ENCODE measurements at places on chromosomes 11 and 22.

GRCh38 chr11:80196932-80197554, 756.2 kb upstream of the TENM4 start:
- no peak for DNase-seq

GRCh38 chr22:41957941-41958556, 6.1 kb downstream of the SMIM45 start:
- DNase-seq: no peak

DNA sequence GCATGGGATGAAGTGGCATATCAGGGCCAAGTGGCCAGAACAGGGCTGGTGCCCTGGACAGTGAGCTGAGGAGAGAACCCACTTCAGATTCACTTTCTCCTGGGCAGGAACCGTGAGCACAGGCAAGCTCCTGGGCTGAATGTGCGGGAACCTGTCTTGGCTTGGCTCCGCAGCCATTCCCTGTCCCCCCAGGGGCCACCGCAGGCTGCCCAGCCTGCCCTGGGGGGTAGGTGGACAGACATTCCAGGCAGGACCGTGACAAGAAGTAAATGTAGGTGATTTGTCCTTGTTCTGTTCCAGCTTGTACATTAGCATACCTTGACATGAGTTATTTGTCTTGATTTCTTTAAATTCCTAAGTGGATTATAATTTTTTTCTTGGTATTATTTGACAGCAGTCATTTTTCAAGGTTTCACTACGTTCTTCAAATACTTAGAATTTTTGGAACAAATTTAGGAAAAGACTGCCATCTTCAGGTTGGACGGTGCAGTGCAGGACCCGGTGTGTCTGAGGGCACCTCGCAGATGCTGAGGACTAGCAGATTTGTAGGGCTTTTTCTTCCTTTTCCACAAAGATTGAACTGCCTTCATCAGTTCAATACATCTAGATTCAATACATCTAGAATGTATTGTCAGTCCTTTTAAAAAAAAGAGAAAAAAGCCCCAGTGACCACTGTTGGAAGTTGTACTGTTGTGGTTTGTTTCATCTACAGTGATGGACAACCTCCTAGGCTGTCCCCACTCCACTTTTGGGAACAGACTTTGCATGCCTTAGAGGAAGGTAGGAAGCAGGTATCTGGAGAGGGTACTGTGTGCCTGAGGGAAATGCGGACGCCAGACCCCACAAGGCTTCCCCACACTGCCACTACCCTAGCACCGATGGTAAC, 115.1 kb upstream of the RASSF10 start:
- DNase-seq: peak; percentile 57

- DNase-seq: no peak
Measured at GRCh38 chr11:67253872-67254624, 12.2 kb upstream of the GRK2 start.

DNA sequence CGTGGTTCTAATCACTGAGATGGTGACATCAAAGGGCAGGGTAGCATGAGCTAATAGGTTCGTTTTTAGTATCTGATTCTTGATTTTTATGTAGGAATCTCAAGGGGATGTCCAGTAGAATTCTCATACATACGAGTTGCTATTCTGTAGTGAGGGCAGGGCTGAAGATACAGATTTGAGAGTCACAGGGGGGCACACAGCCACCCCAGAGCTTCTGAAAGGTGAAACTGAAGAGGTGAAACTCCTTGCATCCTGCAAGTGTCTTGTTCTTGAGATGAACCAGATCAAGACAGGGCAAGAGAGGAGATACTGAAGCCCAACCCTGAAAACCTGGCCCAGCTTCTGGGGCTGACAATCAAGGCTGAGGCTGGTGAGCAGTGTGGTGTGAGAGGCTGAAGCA, 35.6 kb upstream of the TMEM123 start:
- DNase-seq: no peak

- no peak for DNase-seq
Measured at GRCh38 chr22:43957871-43958270, 2.6 kb downstream of the SAMM50 start.

- DNase-seq: no peak
Measured at GRCh38 chr11:96001037-96001436, 77.1 kb upstream of the MTMR2 start.

- no peak for DNase-seq
Measured at GRCh38 chr22:40202225-40202944, 24.7 kb downstream of the TNRC6B start.

- no peak for DNase-seq
Measured at GRCh38 chr11:12472401-12473005, 95.1 kb downstream of the PARVA start.

DNA sequence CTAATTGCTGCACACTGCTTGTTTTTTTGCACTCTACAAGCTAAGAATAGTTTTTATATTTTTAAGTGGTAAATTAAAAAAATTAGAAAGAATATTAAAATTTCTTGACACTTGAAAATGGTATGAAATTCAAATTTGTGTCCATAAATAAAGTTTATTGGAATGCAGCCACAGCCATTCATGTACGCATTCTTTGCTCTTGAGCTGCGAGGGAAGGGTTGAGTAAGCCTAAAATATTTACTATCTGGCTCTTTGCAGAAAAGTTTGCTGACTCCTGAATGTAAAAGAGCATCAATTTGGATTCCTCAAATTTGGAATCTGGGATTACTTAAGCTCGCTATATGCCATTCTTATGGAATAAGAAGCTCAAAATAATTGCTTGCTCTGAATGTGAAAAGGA, 3.4 kb upstream of the ADAMTS8 start:
- no peak for DNase-seq

DNA sequence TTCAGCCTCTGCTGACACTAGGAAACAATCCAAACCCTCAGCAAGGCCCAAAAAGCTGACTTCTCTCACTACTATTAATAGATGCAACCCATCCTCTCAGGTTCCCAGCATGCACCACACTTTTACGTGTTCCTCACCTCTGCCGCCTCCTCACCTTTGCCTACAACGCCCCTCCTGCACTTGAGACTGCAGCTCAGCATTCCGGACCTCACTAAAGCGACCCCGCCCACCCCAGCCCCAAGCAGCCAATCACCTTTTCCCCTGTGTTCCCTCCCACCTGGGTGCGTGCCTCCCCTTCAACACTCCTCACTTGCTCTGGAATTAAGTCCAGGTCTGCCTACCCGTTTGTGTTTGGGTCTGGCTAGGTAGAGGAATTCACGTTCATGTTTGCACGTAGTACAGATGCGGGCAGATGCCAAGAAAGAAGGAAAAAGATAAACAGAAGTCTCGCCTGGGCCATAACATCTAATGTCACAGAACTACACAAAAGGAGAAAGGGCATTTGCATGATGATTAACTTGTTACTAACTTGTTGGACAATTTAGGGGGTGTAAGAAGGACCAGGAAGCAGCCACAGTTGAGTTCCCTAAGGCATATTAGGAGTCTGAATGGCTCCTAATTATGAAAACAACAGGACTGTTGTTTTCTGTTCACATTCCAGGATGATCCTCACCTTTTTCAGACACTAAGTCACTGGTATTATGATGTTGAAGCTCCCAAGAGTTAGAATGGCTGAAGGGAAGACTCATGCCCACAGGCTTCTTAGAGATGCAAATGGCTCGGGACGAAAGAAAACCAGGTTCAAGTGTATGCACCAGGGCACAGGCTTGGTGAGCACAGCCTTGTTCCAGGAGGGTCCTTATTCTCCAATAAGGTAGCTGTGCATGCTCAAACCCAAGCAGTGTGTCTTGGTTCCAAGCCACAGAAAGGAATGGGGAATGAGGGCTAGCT, 102.2 kb downstream of the MICAL3 start:
- no peak for DNase-seq

DNA sequence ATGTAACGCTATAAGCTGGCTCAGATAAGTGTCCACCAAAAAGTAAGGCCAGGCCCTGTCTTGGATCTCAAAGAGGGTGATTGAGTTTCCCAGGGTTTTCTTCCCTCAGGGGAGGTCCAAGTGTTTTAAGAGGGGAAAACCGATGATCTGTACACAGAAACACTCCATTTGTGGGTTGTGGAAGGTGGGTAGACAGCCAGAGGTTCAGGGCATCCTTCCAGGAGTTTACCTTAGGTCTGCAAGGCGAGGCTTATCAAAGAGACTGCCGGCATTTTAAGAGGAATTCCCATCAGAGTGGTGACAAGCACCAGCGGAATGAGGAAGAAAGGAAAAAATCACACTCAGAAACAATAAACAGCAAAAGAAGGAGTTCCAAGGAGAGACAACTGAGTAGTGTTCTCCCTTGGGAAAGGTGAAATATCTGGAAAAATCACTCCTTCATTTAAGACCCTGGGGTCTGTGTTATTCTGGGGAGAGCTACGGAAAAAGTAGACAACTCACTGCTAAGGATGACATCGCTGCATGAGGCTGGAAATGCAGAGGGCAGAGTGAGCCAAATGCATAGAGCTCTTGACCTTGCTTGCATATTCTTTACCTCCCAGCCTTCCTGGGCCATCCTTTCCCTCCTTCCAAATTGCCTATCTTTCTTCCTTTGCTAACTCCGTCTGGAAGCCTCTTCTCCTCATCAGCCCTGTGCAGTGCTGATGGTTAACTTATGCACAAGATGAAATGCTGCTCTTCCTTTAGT, 22.1 kb upstream of the MMP7 start:
- no peak for DNase-seq

GRCh38 chr22:29187831-29188230, 17.9 kb upstream of the EMID1 start:
- DNase-seq: no peak

DNA sequence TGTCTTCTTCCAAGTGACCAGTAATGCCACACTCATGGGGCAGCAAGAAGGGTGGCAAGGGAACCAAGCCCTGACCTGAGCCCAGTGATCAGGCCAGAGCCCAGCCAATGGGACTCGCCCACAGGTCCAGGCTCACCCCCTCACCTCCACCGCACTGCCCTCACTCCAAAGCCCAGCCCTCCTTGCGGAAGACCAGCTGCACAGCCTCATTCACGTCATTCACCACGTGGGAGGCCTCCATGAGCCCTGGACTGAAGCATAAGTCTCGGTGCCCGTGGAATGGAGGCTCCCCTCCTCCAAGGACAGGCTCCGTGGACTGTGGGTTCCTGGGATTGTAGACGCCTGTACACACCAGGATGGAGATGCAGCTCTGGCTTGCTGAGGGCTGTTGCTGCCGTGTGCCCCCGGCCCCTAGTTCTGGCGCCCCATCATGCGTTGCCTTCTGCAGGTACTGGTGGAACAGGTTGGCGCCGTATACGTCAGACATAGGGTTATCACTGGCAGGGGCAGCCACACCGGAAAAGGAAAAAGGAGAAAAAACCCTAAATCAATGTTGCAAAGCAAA, 16.8 kb upstream of the TMEM121B start:
- no peak for DNase-seq

- no peak for DNase-seq
Measured at GRCh38 chr22:20562607-20563465, 55.4 kb downstream of the MED15 start.

DNA sequence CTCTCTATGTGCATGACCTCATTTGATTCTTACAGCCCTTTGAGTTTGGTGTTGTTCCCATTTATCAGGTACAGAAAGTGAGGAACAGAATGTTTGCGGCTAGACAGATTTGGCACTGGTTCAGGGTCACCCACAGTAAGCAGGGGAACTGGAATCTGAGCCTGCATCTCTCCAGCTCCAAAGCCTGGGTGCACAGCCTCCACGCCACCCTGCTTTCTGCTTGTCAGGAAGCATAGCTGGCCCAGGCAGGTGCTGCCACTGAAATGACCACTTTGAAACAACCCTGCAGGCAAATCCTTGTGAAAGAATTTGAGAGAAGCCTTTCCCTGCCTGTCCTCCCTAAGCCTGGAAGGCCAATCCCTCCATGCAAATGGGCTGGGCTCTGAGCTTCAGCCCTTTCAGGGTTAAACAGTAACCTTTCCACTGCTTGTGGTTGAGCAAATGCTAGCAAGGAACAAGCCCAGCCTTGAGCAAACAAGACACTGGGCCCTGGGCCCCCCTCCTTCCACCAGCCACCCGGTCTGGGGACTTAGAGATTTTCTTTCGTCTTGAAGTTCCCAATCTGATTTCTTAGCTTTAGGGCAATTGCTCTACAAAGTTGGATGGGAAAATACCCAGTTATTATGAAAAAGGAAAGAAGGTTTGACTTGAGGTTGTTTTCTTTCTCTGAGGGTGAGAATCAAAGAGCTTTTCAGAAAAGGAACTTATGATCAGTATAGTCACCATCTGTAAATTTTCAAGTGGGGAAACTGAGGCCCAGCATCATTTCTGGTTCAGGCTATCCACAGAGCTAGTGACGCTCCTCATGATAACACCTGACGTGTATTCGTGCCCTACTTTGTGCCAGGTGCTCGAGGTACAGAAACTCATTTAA, 19.4 kb downstream of the EHF start:
- DNase-seq: no peak

- DNase-seq: no peak
Measured at GRCh38 chr11:5701055-5701577, 11.5 kb downstream of the TRIM22 start.

DNA sequence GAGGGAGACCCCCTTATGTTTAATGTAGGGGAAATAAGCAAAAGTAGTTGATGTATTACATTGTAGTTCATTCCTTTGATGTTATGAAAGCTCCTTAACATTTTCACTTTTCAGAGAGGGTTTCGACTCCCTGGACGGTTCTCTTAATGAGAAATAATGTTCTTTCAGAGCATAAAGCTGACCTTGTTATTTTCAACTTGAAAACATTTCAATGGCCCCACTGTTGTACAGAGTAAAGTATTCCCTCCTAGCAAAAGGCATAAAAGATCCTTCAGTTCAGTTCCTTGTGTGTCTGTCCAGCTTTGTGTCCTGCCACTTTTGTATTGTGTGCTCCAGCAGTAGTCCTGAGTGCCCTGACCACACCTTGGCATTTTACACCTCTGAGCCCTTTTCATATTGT, 63.9 kb downstream of the UVRAG start:
- no peak for DNase-seq

Data from HS-27A (cell line).